GM12865 (cell line): ENCODE measurements at places on chromosomes 1 and 21.

DNA sequence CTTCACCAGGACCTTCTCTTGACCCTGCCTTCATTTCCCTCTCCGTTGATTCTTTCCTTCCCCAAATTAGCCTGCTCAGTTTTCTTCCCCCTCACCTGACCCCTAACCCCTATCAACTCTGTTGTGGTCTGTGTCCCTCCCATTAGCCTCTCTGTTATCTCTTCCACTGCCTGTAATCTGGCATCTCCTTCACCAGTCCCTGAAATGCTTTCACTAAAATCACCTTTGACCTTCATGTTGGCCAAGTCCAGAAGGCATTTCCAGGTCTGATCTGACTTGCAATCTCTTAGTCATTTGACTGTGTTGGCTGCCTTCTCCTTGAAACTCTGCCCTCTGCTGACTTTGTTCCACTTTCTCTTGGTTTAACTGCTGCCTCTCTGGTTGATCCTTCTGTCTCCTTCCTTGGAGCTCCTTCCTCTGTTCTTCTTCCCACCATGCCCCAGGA lies 28.2 kb downstream of the ATP8B2 start:
- DNase-seq = peak; percentile 48

GRCh38 chr1:182143825-182144645 lies 82.5 kb upstream of the ZNF648 start:
- no peak for DNase-seq

DNA sequence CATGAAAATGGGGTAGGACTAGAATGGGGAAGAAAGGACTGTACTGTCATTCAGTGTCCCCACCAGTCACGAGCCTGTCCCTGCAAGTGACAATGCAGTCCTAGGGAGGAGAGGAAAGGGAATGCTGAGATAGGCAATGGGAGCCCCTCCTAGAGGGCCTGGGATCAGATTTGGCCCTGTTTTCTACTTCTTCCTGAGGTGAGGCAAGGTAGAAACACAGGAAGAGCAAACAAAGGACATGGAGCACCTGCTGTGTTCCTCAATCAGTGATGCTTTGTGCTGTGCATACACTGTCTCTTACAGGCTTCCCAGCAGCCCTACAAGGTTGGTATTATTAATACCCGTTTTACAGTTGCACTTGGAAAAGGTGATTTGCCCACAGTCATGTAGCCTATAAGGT lies 6.1 kb downstream of the FABP3 start:
- no peak for DNase-seq

- DNase-seq = no peak
These were observed 56.7 kb downstream of the PRDM2 start for GRCh38 chr1:13756557-13757315.

DNA sequence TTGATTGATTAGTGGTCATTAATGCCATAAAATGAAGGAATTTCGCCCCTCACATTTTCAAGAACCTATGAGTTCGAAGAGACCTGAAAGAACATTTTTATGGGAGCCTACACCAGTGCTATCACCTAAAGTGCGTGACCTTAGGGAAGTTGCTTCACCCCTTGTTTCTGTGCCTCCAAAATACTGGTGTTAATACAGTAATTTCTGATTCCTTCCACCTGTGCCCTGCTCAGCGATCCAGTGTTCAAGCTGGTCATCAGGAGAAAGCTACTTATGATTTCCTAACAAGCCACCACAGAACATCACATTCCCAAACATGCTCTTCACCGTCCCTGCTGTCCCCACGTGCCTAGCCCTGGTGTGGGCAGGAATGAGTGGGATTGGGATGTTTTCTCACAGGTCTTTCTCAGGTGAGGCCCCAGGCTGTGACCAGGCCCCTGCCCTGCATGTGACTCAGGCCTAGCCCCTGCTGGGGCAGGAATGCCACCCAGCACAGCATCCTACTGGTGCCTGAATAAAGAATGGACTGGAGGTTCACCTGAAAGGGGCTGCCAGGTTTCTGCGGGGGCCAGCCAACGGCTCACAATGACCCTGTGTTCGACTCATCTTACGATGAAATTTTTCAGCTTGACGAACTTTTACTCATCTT lies 60.3 kb downstream of the CD247 start:
- no peak for DNase-seq

DNA sequence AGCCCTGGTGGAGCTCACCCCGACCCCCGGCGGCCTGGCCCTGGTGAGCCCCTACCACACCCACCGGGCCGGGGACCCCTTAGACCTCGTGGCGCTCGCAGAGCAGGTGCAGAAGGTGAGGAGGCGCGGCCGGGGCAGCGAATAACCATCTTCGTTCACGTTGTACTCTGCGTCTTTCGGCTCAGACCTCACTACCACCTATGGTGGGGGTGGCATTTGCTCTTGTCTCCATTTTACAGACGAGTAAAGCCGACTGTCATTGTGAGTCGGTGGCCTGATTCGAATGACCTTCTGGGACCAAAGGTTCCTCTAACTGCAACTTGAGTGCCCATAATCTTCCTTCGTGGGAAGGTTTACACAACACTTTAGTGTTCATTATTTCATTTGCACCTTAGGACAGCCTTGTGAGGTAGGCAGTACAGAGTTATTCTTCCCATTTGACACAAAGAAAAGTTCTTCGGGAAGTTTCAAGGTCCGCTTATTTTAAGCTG lies 506 bp downstream of the C1orf50 start:
- no peak for DNase-seq
